ENCODE measurements at places on chromosomes 1 and 21.
A peak's percentile ranks its signal among the peaks of the same experiment; 100 is the strongest.

DNA sequence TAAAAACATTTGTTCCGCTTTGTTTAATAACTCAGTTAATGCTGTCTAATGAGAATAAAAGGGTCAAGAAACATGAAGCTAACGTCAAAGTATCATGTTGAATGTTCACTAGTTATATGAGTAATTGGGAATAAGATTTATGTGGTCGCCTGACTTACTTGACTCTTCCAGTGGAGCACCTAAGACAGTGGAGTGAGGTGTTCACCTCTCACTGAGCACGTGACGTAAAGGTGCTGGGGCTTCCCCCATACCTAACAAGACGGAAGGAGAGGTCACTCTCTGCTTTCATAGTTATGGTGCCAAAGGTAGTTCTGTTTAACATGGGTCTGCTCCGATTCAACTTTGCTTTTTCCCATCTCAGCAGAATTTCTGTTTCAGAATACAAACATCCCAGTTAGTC lies 686 bp downstream of the KMO start:
- no peak for DNase-seq

- peak; percentile 59 for DNase-seq
Measured at GRCh38 chr1:23424293-23425192, at the start of gene TCEA3. Gene TCEA3 (minus strand): TSS chr1:23424748. CDS start chr1:23424633, 115 bp downstream.

GRCh38 chr1:180231506-180231921 lies 1.4 kb downstream of the LHX4 start:
- DNase-seq = no peak

- DNase-seq = no peak
Measured at GRCh38 chr1:9118186-9118585, 10.7 kb downstream of the GPR157 start.

DNA sequence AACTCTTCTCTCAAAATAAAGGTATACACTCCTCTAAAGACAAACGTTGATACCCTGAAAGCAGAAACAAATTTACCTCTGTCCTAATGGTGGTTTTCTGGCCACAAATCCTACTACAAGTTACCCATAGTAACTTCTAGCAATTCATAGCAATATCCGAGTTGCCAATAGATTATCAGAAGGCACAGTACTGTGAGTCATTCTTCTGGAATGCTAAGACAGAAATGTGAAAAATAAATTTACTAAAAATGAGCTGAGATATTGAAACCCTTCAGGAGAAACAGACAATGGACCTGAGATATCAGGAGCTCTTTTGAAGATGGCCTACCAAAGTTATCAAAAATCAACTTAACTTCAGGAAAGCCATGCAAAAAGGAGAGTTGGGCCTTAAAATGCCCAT lies 715.0 kb upstream of the ADAMTS5 start:
- DNase-seq = no peak

DNA sequence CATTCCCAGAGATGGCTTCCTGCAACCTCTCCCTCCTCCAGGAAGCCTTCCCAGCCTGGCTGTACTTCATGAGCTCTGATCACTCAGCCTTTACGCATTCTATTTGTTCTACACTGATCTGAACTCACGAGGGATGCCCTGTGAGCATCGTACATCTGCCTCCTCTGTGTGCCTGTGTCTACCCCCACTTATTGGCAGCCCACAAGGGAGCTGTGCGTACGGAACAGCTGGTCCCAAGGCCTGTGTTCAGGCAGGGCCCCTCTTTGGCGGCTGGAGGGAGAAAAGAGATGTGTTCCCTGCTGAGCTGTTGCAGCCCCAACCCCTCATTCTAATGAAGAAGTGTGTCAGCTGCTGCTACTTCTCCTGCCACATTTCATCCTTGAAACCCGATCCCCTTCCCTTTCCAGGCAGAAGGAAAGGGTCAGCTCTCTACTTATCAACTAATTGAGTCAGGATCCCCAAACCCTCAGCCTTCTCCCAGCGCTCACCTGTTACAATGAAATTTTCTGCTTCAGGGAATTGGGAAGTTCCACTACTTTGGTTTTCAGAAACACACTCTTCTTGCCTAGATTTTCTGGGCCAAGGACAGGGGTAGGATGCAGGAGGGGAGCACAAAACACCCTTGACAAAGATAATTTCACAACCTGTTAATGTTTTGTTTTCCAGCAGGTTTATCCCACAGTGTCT lies 3.2 kb downstream of the INKA2 start:
- DNase-seq = peak; percentile 65

DNA sequence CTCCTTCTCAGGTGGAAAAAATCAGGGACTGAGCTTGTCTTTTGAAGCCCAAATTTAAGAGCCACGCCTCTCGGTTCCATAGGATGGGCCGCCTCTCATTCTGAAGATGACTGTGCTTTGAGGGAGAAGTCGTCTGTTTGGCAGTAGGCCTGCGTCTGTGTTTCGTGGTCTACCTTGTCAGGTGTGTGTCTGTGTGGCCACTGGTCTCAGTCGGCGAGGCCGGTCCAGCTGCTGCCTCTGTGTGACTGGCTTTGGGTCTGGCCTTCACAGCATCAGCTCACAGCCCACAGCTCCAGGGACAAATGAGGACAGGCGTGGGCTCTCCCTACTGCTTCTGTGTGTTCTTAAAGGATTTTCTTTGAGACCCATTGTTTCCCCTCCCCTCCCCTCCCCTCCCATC lies 50.3 kb downstream of the B3GALT5 start:
- no peak for DNase-seq

DNA sequence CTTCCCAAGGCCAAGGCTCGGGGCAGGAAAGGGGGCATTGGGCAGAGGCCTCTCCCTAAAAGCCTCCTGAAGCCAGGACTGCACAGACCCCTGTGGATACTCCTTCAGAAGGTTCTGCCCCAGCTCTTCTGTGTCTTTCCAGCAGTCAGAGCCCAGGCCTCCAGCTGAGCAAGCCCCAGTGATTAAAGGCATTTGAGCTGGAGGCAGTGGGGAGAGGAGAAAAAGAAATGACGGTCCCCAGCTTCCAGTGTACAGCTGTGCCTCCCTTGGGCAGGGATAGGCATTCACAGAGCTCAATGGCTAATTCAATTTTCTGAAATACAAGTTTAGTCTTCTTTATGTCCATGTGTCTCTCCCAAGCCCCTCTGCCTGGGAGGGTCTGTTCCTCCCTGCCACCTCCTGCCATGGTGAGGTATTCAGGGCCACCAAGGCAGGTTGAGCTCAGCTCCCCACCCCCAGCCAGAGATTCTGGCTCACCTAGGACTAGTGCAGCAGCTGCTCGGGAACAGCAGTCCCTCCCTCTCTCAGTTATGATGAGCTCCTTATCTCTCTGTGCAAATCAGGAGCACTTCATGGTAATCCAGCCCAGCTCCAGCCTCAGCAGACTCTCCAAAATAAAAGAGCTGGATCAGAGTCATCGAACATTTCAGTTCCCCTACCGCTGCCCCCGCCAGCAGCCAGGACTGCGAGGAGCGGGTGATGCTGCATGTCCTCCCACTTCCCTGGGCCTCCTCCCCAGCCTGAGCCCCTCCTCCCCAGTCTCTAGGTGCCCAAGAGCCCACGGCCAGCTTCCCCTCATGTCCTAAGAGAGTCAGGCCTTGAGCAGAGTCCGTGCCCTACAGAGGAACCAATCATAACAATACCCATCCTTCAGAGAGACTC lies 208.4 kb upstream of the ZC3H12A start:
- DNase-seq = no peak

DNA sequence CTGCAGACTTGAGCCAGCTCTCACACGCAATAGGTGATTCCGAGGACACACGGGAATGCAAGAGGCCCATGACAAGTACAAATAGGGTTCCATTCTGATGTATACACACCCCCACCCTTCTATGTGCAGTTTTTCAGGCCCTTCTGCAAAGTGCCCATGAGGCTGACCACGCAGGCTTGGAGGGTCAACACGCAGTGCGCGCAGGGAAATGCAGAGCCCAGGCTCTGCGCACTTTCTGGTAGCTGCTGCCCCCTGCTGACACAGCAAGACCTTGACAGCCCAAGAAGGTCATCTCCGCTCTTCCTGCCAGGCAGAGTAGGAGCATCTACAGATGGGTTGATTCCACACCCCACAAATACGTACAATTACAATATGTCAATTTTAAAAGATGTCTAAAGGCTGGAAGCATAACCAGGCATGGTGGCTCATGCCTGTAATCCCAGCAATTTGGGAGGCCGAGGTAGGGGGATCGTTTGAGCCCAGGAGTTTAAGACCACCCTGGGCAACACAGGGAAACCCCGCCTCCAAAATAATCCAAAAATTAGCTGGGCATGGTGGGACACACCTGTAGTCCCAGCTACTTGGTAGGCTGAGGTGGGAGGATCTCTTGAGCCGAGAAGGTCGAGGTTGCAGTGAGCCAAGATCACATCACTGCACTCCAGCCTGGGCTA lies 18.5 kb downstream of the SH3BP5L start:
- peak; percentile 70 for DNase-seq

DNA sequence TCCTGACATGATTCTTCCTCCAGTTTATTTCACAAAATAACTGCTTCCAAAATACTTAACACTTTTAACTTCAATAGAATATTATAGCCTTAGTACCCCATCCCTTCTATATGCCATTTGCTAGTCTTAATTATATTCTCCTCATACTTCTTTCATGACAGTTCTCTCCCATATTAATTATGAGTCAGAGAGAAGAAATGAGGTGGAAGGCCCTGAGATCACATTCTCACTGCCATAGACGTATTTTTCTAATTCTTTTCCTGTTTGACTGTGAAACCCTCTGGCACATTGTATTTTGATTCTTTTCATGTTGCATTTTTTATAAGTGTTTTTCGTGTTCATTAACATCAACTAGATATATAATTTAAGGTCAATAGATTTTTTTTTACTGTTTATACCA lies 88.4 kb downstream of the GTF2B start:
- DNase-seq = no peak

GRCh38 chr1:79042117-79042516 lies 35.6 kb upstream of the ADGRL4 start:
- no peak for DNase-seq

DNA sequence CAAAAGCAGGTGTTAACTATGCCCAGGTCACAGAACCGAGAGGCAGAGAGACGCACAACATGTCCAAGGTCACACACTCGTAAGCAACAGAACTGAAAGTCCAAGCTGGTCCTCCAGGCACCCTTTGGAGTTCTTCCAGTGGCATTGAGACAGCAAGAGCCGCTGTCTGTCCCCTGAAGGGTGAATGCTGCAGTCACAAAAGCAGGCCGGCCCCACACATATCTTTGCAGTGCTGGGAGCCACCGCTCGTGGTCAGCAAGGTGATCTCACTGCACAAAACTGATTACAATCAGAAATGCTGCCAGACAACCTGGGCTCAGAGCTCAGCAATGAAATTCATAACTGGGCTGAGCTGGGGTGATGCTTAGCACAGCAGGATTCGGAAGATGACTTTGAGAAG lies 47.4 kb upstream of the RAB4A start:
- no peak for DNase-seq

- DNase-seq = no peak
Measured at GRCh38 chr1:43812579-43812978, 105.2 kb downstream of the ST3GAL3 start.

DNA sequence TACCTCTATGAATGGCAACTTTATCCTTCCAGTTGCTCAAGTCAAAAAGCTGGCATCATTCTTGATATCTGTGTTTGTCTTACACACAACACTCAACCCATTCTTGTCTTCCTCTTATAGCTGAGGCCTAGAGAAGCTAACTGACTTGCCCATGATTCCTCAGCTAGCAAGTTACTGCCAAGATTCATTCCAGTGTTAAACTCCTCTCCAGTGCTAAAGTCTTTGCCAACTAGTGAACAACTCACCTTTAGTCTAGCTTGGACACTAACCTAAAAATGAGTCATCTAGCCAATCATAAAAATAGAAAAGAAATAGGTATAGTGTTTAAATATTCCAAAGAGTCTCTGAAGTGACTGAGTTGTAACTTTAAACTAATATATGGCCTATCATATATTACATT lies 45.6 kb upstream of the RGS2 start:
- DNase-seq = no peak

- no peak for DNase-seq
Measured at GRCh38 chr1:23896491-23896890, 16.7 kb downstream of the CNR2 start.

- DNase-seq = no peak
Measured at GRCh38 chr1:84570436-84571149, 3.6 kb downstream of the CTBS start.

DNA sequence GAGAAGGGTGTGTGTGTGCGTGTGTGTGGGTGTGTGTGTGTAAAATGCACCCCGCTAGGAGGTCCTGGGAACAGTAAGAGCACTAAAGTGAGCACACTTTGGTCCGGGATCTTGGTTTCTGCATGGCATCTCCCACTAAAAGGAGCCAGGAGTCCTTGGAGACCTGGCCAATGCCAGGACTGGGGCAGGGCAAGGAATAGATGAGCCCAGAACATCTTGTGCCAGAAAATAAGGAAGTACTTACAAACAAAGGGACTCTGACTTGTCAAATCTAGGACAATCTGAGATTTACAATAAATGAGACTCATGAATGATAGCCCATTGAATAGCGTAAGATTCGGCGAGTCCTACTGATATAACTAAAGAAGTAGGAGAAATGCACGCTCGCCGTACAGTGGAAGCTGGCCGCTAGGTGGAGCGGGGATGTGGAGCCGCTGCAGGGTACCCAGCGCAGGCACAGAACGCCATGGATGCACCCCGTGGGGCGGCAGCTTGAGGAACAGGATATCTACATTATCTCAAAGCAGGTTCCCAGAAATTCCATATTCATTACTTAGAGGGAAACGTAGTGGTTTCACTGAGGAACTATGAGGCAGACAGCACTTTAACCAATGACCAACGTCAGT lies 7.1 kb downstream of the SLC37A1 start:
- peak; percentile 70 for DNase-seq

GRCh38 chr1:45012639-45013278 lies 705 bp downstream of the UROD start:
- DNase-seq = peak; percentile 67

- no peak for DNase-seq
Measured at GRCh38 chr1:201450721-201451291, 18.2 kb downstream of the PHLDA3 start.

- DNase-seq = no peak
Measured at GRCh38 chr1:243447347-243447746, 191.5 kb downstream of the SDCCAG8 start.

- DNase-seq = no peak
Measured at GRCh38 chr1:184158896-184159681, 107.6 kb downstream of the TSEN15 start.

DNA sequence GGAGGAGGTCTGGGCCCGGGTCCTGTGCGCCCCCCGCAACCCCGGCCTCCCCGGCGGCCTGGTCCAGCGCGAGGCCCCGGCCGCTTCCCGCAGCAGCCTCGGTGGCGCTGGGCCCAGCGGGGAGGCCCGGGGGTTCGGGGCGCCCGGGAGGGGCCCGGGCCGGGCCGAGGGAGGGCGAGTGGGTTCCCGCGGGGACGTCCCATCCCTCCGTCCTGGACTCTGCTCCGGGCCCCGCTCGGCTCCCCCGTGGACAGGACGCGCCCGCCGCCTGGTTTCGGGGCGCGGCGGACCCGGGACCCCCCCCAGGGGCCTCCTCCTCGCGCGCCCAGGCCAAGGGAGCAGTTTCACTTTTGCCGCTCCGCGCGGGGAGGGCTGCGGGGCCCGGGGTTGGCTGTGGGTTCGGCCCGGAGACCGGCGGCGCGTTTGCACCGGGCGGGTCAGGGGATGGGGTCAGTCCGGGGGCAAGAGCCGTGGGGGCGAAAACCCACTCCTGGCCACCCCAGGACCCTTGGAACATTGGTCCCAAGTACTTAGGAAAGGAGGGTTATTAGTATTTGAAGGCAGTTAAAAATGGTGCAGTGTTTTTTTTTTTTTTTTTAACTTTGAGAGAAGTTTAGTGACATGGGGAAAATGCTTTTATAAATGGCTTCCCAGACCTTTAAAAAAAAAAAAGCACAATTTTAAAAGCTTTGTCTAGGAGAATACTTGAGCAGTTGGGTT lies 677 bp downstream of the AGPAT3 start:
- DNase-seq = no peak

- no peak for DNase-seq
Measured at GRCh38 chr1:167648978-167649744, 19.1 kb downstream of the RCSD1 start.

GRCh38 chr1:84505493-84506001 lies 639 bp upstream of the SPATA1 start:
- DNase-seq = no peak

All from ecto neural progenitor cell (in vitro differentiated cells).